Esophagus muscularis mucosa (tissue), 4 donors: ENCODE measurements at places on chromosomes 1 and 21. TPM values are rescaled to one million over a fixed set of nuclear protein-coding genes. Genes with fewer than 3 reads are reported as not detected.

DNA sequence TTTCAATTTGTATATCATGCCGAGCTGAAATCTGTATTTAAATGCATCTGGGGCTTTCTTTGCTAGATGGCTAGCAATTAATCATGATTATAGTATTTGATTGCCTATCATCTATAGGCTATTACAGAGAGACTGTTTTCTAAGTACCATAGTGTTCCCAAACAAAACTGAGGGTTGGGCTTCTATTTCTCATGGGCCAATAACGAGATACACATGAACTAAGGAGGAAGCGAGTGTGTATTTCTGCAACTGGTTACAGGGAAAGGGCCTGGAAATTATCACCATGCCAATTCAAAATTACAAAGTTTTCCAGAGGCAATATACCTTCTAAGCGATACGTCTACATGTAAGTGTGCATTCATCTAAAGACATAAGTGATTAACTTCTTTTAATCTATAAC is 744.5 kb upstream of the BRINP3 start:
- no peak overlapping the region for H3K27ac ChIP-seq
- no peak for DNase-seq
- no peak overlapping the region for H3K4me3 ChIP-seq
- no peaks in the 10 kb centered on the region for H3K27me3 ChIP-seq

The MMP23B gene
- total RNA-seq: 10.3 TPM

The KCNQ4 gene
- 20.0 TPM for total RNA-seq

GRCh38 chr1:14782741-14783591 is 184.5 kb downstream of the KAZN start:
- H3K27me3 ChIP-seq: no peaks in the 10 kb centered on the region
- no peak overlapping the region for H3K27ac ChIP-seq
- no peaks in the 10 kb centered on the region for H3K4me1 ChIP-seq
- no peak for DNase-seq
- H3K36me3 ChIP-seq: no peaks in the 10 kb centered on the region
- no peak overlapping the region for H3K4me3 ChIP-seq

GRCh38 chr21:35189077-35189863 is 140.2 kb upstream of the RUNX1 start:
- H3K4me1 ChIP-seq: peaks cover 6% of the 10 kb centered on the region
- H3K4me3 ChIP-seq: no peak overlapping the region
- H3K27ac ChIP-seq: no peak overlapping the region
- no peaks in the 10 kb centered on the region for H3K27me3 ChIP-seq
- H3K36me3 ChIP-seq: no peaks in the 10 kb centered on the region
- DNase-seq: no peak

- H3K4me1 ChIP-seq: peaks cover 36% of the 10 kb centered on the region
- no peak overlapping the region for H3K4me3 ChIP-seq
- no peaks in the 10 kb centered on the region for H3K36me3 ChIP-seq
- no peak overlapping the region for H3K27ac ChIP-seq
Observed at GRCh38 chr1:100362821-100363466, 10.6 kb downstream of the CDC14A start.

- no peaks in the 10 kb centered on the region for H3K27me3 ChIP-seq
- H3K4me1 ChIP-seq: peaks cover 50% of the 10 kb centered on the region
- no peak overlapping the region for H3K4me3 ChIP-seq
Observed at GRCh38 chr1:111535256-111536191, 32.1 kb upstream of the ADORA3 start.

The GPR89A gene
- total RNA-seq: 16.4 TPM

- no peak for DNase-seq
- H3K27ac ChIP-seq: peak overlapping the region; percentile 52
- H3K4me3 ChIP-seq: peak overlapping the region; percentile 86
- H3K4me1 ChIP-seq: peaks cover 30% of the 10 kb centered on the region
- H3K27me3 ChIP-seq: no peaks in the 10 kb centered on the region
Observed at GRCh38 chr1:53328541-53329499, 950 bp upstream of the LRP8 start.

DNA sequence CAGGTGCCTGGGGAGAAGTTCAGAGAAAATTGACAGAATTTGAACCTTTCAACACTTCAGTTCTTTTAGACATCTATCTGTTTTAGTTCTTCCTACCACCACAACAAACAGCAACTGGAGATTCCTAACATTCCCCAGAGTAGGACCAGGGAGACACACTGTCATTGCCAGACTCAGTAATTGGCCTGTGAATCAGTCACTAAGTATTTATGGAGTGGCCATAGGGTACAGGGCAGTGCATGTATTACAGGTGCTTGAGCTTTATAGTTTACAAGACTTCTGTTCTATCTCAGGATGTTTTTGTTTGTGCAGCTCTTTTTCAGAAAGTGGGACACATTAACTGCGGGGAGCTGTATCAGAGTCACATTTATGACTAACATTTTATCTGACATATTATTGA is 1.7 kb downstream of the CDC14A start:
- no peak overlapping the region for H3K27ac ChIP-seq
- H3K4me1 ChIP-seq: peaks cover 42% of the 10 kb centered on the region
- DNase-seq: no peak
- H3K36me3 ChIP-seq: no peaks in the 10 kb centered on the region

GRCh38 chr1:117653732-117654492 is 48.1 kb downstream of the TENT5C start:
- H3K27ac ChIP-seq: no peak overlapping the region
- H3K4me1 ChIP-seq: peaks cover 2% of the 10 kb centered on the region
- no peak for DNase-seq
- no peaks in the 10 kb centered on the region for H3K27me3 ChIP-seq

GRCh38 chr21:46181953-46182547 is 2.2 kb downstream of the SPATC1L start:
- no peak overlapping the region for H3K4me3 ChIP-seq
- H3K27me3 ChIP-seq: no peaks in the 10 kb centered on the region
- H3K27ac ChIP-seq: no peak overlapping the region
- no peaks in the 10 kb centered on the region for H3K36me3 ChIP-seq
- H3K4me1 ChIP-seq: peaks cover 32% of the 10 kb centered on the region

The GSTM2 gene
- total RNA-seq: 59.0 TPM

DNA sequence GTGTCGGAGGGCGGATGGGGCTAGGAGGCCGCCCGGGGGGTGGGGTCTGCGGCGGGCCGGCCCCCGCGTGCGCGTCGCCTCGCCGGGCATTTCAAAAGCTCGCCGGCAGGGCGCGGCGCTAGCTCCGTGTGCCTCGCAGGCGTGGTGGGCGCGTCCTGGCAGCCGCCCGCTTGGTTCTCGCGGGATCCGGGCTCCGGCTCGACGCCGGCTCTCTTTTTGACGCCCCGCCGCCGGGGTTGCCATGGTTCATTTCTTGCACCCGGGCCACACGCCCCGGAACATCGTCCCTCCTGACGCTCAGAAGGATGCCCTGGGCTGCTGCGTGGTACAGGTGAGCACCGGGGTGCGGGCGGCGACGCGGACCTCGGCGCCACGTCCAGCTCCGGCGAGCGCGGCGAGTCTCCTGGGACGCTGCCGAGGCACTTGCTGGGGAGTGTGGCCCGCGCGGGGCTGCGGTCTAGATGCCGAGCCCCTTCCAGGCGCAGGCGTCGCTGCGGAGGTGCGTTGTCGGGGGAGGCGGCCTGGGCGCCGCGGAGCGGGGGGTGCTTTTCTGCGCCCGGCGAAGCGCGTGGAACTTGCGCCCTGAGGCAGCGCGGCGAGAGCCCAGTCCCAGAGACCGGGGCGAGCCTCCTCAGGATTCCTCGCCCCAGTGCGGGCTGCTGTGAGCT is at the start of gene ZYG11A:
ZYG11A (plus strand) TSS at position 118 of the 668 bp plus-strand sequence; CDS start at position 242, 124 bp downstream.
- peaks cover 9% of the 10 kb centered on the region for H3K4me1 ChIP-seq
- H3K27ac ChIP-seq: no peak within 1 kb of the TSS
- no peaks in the 10 kb centered on the region for H3K36me3 ChIP-seq
- H3K27me3 ChIP-seq: peaks cover 23% of the 10 kb centered on the region
- H3K4me3 ChIP-seq: peak within 1 kb of the TSS; percentile 58

DNA sequence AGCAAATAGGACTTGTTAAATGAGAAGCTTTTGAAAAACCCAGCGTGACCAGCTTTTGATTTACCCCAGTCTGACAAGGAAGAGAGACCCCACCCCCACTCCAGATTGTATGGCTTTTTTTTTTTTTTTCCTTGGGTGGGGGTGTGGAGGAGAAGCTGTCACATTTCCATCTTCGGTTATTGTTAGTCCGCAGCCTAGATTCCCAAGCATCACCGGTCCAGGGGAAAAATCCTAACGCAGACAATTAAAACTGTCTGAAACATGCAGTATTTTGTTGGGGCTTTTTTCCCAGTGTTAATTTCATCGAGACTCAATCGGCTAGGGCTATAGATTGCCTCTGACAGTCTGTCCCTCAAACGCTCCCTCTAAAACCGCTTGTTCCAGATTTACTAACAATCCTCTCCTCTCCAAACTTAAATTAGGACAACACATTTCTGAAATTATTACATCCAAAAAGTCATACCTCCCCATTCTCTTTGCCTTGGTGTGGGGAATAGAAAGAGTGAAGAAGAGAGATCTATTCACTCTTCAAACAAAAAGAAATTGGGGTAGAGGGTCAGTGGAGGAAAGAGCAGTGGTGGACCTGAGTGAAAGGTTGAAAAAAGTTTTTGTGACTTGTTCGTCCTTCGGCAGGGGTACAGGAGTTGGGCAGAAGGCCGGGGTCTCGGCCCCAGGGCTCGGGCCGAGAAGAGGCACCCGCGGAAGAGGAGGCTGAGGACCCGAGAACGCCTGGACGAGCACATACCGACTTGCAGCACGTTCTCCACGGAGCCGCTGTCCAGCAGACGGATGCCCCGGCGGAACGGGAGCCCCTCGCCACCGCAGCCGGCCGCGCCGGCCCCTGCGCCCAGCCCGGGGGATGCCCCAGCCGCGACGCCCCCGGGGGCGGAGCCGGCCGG is 1.1 kb downstream of the ZSWIM5 start:
- peak overlapping the region; percentile 93 for H3K27ac ChIP-seq
- DNase-seq: no peak
- peak overlapping the region; percentile 97 for H3K4me3 ChIP-seq
- H3K36me3 ChIP-seq: no peaks in the 10 kb centered on the region
- no peaks in the 10 kb centered on the region for H3K27me3 ChIP-seq

The FAM163A gene
- total RNA-seq: 0.13 TPM

GRCh38 chr1:60866226-60866900 is 216.0 kb upstream of the NFIA start:
- no peak overlapping the region for H3K27ac ChIP-seq
- no peaks in the 10 kb centered on the region for H3K27me3 ChIP-seq
- H3K4me3 ChIP-seq: no peak overlapping the region
